Thoracic aorta (tissue), 2 donors: ENCODE measurements at places on chromosomes 2 and 18.

- DNase-seq: no peak
Measured at GRCh38 chr2:1518867-1519530, 105.7 kb downstream of the TPO start.

- DNase-seq: no peak
Measured at GRCh38 chr2:43758739-43759138, 15.1 kb upstream of the DYNC2LI1 start.

DNA sequence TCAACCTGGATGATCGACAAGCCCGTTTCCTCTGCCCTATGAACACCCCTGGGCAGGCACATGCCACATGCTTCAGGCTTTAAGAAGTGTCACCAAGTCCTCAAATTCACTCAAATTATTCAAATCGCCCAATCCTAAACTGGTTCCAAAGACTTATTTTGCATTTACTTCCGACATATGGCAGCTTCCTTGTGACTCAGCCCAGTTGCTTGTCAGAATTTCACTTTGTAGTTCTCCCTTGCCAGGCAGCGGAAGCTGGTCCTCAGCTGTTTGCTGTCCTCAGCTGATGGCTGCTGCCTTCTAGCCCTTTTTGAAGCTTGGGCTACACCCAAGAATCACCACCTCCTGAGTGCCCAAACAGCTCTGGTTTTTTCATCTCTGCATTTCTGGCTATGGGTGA is 105.4 kb upstream of the LMAN1 start:
- no peak for DNase-seq

DNA sequence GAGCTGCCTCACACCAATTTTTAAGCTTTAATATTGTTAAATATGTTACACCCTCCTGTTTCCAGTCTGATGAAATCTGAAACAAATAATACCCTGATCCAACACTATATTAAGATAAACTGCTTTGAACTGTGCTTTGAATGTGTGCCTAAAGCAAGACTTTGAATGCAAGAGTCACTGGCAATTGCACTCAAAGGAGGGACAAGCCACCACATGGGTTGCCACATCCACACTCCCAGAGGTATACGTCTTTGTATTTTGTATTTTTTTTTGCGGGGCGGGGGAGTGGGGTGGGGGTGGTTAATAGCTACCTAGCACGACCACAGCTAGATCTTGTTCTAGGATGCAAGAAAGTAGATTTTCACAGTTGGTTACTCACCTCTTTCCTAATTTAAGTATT is 1.8 kb upstream of the ZEB2 start:
- no peak for DNase-seq

- DNase-seq: no peak
Measured at GRCh38 chr2:216189410-216189809, 80.3 kb downstream of the XRCC5 start.

DNA sequence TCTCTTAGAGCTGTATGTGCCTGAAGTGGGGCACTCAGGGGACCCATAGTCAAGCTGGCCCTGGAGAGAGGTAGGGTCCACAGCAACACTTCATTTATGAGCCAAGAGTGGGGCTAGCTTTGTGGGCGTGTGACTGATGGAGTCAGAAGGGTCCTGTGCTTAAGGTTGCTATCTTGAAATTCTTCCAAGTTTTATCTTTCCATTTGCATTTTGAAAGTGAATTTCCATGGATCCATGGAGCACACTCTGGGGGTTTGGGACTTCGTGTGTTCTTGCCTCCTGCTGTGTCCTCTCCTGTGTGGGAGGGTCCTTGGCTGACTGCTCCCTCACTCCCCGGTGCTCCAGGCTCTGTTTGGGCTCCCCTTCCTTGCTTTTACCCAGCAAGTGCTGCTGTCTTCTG is 50.8 kb downstream of the FHOD3 start:
- DNase-seq: no peak

DNA sequence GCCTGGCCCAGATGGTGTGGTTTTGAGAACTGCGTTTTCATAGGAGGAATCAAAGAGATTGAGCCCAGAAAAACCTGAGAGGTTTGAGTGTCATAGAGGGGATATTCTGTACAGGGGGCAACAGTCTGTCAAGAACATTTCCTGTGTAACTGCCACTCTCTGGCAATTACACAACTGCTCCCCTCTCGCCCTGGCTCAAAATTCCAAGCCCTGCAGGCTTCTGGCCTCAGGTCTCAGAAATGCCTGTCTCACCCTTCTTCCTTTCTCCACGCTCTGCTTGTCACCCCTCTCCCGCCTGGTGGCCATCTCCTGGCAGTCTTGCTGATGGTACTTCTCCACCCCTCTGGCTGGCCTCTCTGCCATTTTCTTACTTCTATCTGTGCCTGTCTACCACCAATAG is 4.0 kb downstream of the VAMP5 start:
- DNase-seq: no peak

DNA sequence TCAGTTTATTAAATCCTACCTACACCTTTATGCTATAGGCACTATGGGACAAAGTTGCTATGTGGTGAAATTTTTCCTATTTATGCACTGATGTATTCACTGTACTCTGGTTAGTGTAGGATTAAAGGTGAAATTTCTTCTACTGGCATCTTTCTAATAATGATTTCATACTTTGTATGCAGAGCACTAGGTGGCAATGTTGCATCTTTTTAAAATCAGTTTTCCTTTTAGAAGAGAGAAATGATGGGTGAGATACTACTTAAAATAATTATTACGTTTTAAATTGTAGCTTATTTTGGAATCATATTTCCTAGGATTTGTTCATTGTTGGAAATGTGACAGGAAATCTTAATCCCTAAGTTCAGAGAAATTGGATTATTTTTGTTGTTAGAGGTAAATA is 150.9 kb downstream of the CD8B2 start:
- no peak for DNase-seq

GRCh38 chr18:44602845-44603244 is 77.8 kb upstream of the SETBP1 start:
- DNase-seq: no peak

GRCh38 chr2:241241669-241242068 is 53.2 kb downstream of the ANO7 start:
- no peak for DNase-seq
